Pericardium fibroblast (primary cell): ENCODE measurements at places on chromosomes 12 and 14. TPM values are rescaled to one million over a fixed set of nuclear protein-coding genes. Genes with fewer than 3 reads are reported as not detected.

The IL31 gene
- total RNA-seq = not detected in 2 replicates

The NANOG gene
- not detected in 2 replicates for total RNA-seq

The MUCL1 gene
- not detected in 2 replicates for total RNA-seq

The SCARB1 gene
- 33.3 and 56.7 TPM in 2 replicates for total RNA-seq

The EPYC gene
- total RNA-seq = not detected in 2 replicates

The SMIM41 gene
- 2.0 TPM in 1 of 2 replicates, not detected in the other for total RNA-seq

The TPH2 gene
- not detected in 2 replicates for total RNA-seq

The LARP4 gene
- 13.0 and 14.6 TPM in 2 replicates for total RNA-seq

The RD3L gene
- total RNA-seq = not detected in 2 replicates

The COCH gene
- total RNA-seq = not detected in 2 replicates

The TEAD4 gene
- total RNA-seq = 23.9 and 24.0 TPM in 2 replicates

The POLE2 gene
- 6.6 and 13.8 TPM in 2 replicates for total RNA-seq

The GSKIP gene
- total RNA-seq = 6.9 and 19.0 TPM in 2 replicates

The AKAP5 gene
- 0.09 and 0.70 TPM in 2 replicates for total RNA-seq

The TCTN1 gene
- 28.9 and 33.7 TPM in 2 replicates for total RNA-seq

The GLT8D2 gene
- total RNA-seq = 34.1 and 46.0 TPM in 2 replicates

The FOXN4 gene
- not detected in 2 replicates for total RNA-seq

The HSPA2 gene
- total RNA-seq = 4.8 and 23.0 TPM in 2 replicates

The CCDC38 gene
- not detected in 2 replicates for total RNA-seq

The KRT80 gene
- total RNA-seq = 0.09 and 0.35 TPM in 2 replicates

The DPF3 gene
- total RNA-seq = 0.23 and 0.26 TPM in 2 replicates

The PTGER2 gene
- total RNA-seq = 3.2 and 9.4 TPM in 2 replicates

The TCL1B gene
- total RNA-seq = not detected in 2 replicates

The CYP46A1 gene
- under 0.01 and 2.7 TPM in 2 replicates for total RNA-seq

The C12orf42 gene
- total RNA-seq = not detected in 2 replicates

The LRP10 gene
- 105 TPM in 2 replicates for total RNA-seq

The ATL1 gene
- total RNA-seq = 5.7 and 11.8 TPM in 2 replicates

The ZNF641 gene
- 2.8 and 13.7 TPM in 2 replicates for total RNA-seq

The CEBPE gene
- total RNA-seq = not detected in 2 replicates

The CLEC9A gene
- not detected in 2 replicates for total RNA-seq

The INHBC gene
- total RNA-seq = 0.09 TPM in 1 of 2 replicates, not detected in the other

The REP15 gene
- 0.82 TPM in 1 of 2 replicates, not detected in the other for total RNA-seq
